ENCODE measurements at places on chromosomes 6 and 20.

GRCh38 chr6:123529843-123530242 lies 106.9 kb downstream of the TRDN start:
- no peak overlapping the region for H3K27ac ChIP-seq
- no peaks in the 10 kb centered on the region for H3K36me3 ChIP-seq
- H3K4me1 ChIP-seq, result no peaks in the 10 kb centered on the region
- no peak overlapping the region for H3K4me3 ChIP-seq
- no peak for DNase-seq

DNA sequence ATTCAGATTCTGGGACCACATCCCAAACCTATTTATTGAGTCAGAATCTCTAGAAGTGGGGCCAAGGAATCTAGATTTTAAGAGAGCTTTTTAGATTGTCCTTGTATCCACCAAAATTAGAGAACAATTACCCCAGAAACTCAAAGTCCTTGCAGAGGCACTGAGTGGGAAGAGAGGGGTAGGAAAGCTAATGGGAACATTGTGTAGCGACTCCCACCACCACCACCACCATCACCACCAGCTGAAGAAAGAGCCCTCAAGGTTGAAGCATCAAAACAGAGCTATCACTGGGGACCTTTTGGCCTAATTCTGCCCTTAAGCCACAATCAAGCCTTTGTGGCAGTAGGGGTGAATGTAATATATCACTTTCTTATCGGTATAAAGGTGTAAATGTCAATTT lies 39.0 kb upstream of the SLC32A1 start:
- peaks cover 32% of the 10 kb centered on the region for H3K27me3 ChIP-seq
- DNase-seq, result no peak
- H3K27ac ChIP-seq, result no peak overlapping the region
- H3K4me1 ChIP-seq, result no peaks in the 10 kb centered on the region

- no peaks in the 10 kb centered on the region for H3K36me3 ChIP-seq
- peak overlapping the region; percentile 92 for H3K4me3 ChIP-seq
- H3K4me1 ChIP-seq, result peaks cover 19% of the 10 kb centered on the region
- DNase-seq, result peak; percentile 72
Observed at GRCh38 chr6:98946879-98947410, 801 bp downstream of the FBXL4 start.

DNA sequence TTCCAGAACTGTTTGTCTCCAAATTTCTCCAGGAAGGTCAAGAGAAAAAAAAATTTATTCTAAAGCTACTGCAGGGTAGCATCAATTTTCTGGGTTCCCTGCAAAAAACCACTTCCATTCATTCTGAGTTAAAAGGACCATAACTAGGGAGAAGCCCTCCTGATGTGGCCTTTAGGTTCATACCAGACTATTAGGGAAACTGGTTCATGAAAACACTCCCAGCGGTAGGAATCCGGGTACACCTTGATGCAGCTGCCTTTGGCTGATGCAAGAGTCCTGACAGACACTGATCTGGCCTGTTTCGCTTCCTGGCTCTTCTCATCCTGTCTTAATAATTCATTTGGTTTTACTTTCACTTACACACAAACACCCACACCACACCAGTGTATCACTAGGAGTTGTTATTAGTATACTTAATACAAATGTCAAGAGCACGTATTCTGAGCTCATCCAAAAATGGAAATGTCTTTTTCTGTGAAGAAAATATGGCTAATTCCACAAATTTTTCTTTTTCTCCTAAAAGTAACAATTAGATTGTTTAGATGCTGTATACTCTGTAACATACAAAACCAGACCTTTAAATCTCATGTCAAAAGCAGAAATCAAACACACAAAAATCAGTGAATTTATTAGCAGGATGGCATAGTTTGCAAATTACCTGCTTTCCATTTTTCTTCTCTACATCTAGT lies 38.4 kb upstream of the ARHGAP18 start:
- peaks cover 37% of the 10 kb centered on the region for H3K4me1 ChIP-seq
- DNase-seq, result peak; percentile 85
- no peaks in the 10 kb centered on the region for H3K27me3 ChIP-seq
- H3K27ac ChIP-seq, result peak overlapping the region; percentile 73
- peak overlapping the region; percentile 89 for H3K4me3 ChIP-seq
- H3K36me3 ChIP-seq, result no peaks in the 10 kb centered on the region

DNA sequence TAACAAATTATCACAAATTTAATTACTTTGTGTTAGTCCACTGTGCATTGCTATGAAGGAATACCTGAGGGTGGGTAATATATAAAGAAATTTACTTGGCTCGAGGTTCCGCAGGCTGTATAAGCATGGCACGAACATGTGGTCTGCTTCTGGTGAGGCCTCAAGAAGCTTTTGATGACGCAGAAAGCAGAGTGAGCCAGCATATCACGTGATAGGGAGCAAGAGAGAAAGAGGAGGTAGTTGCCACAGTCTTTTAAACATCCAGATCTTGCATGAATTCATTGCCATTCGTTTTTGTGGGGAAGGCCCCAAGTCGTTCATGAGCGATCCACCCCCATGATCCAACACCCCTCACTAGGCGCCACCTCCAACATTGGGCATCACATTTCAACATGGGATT lies 733.7 kb downstream of the GRIK2 start:
- H3K27me3 ChIP-seq, result no peaks in the 10 kb centered on the region
- no peak overlapping the region for H3K4me3 ChIP-seq
- H3K4me1 ChIP-seq, result no peaks in the 10 kb centered on the region
- no peak overlapping the region for H3K27ac ChIP-seq

DNA sequence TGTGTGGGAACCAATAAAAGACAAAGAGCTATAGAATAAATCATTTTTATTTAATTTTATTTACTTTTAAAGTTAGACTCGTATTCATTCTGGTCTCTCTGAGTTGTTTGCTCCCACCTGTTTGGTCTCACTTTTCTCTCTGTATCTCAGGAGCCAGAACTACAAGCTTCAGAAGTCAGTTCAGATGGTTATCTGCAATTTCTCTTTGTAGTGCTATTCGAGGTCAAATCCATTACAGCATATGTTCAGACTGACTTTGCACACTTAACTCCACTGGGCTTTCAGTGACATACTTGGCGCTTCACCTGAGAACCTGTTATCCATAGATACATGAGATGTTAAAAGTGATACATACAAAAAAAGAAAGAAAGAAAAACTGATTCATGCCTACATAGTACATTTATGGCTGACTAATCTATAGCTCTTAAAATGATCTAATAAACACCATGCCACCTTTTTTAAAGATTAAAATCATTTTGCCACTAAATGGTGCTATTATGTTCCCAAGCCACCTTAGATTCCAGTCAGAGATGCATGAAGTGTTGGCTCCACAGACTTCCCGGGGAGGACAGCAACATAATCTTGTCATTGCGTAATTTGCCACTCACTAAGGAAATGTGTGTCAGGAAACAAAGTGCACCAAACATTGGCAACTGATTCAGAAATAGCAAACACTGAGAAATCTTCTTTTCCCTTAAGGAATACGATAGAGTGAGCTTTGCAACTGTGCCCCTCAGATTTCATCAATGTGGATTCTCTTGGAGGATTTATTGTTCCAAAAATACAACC lies 396.7 kb downstream of the HACE1 start:
- H3K4me3 ChIP-seq, result no peak overlapping the region
- no peaks in the 10 kb centered on the region for H3K27me3 ChIP-seq
- DNase-seq, result no peak
- H3K36me3 ChIP-seq, result no peaks in the 10 kb centered on the region

GRCh38 chr6:131377112-131377705 lies 195.8 kb upstream of the ARG1 start:
- DNase-seq, result no peak
- H3K27ac ChIP-seq, result no peak overlapping the region
- no peaks in the 10 kb centered on the region for H3K27me3 ChIP-seq
- H3K4me1 ChIP-seq, result no peaks in the 10 kb centered on the region

GRCh38 chr6:27834879-27835549 lies 77.2 kb downstream of the OR2B2 start:
- H3K27ac ChIP-seq, result peak overlapping the region; percentile 98
- no peaks in the 10 kb centered on the region for H3K27me3 ChIP-seq
- peak overlapping the region; percentile 28 for H3K4me3 ChIP-seq
- peaks cover 58% of the 10 kb centered on the region for H3K4me1 ChIP-seq
- no peaks in the 10 kb centered on the region for H3K36me3 ChIP-seq

- H3K27ac ChIP-seq, result no peak overlapping the region
- H3K27me3 ChIP-seq, result peaks cover 6% of the 10 kb centered on the region
- no peaks in the 10 kb centered on the region for H3K4me1 ChIP-seq
- no peaks in the 10 kb centered on the region for H3K36me3 ChIP-seq
Observed at GRCh38 chr6:14804785-14805210, 441.1 kb upstream of the JARID2 start.

DNA sequence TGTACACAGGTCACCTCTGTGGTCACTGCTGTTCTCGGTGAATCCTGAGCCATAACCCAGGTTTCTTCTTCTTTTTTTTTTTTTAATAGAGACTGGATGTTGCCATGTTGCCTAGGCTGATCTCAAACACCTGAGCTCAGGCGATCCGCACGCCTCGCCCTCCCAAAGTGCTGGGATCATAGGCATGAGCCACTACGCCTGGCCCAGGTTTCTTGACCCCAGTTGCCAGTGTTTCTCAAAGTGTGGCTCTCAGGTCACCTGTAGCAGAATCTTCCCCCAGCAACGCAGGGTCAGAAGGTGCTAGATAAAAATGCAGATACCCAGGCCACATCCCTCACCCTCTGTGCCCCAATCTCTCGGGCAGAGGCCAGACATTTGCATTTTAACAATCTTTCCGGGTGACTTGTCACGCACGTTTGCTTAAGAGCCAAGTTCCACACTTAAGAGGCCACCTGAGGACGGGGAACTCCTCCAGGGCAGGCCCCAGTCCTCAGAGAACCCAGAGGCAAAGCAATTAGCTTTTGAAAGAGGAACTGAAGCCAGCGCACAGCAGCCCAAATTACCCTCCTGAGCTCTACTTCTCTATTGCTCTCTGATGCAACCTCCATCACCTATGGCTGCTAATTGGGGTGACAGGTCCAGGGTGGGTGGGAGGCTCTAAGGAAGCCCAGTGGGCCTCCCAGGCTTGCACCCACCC lies 81.8 kb downstream of the NFATC2 start:
- H3K4me1 ChIP-seq, result no peaks in the 10 kb centered on the region
- no peak for DNase-seq

DNA sequence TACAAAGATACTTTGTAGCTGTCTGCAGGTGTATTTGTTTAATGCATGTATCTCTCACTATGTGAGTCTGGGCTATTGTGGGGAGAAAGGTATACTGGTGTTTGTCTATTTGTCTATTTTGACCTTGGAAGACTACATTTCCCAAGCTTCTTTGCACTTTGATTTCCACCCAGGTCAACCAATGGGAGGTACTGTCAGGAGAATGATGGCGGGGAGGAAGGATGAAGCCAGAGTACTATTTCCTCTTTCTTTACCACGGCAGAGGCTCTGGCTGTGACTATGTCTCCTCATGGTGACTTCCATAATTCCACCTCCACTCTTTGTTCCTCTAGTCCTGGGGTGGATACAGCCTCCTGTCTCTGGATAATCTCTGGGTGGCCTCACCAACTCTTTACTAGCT lies 23.1 kb downstream of the LBP start:
- H3K36me3 ChIP-seq, result no peaks in the 10 kb centered on the region
- DNase-seq, result no peak
- peaks cover 2% of the 10 kb centered on the region for H3K27me3 ChIP-seq
- H3K4me3 ChIP-seq, result no peak overlapping the region
- no peak overlapping the region for H3K27ac ChIP-seq

GRCh38 chr6:139984317-139984716 lies 609.9 kb upstream of the CITED2 start:
- no peak for DNase-seq
- no peaks in the 10 kb centered on the region for H3K36me3 ChIP-seq
- H3K27ac ChIP-seq, result no peak overlapping the region
- no peaks in the 10 kb centered on the region for H3K27me3 ChIP-seq

DNA sequence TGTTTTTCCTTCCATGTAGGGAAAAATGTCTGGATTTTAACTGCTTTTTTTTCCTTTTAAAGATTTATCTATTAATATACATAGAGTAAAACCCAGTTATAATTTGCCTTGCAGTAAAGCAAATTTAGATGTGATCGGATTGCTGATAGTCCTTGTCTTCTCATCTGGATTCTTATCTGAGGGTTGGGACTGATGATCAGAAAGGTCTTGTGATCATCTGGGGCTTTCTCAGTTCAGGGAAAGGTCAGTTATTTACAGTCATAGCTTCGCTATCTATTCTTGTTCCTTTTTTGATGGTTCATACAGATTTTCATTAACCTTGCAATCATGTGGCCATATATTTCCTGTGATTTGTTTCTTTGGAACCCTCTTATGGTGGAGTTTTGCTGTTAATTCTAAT lies 63.8 kb upstream of the CLDN20 start:
- H3K4me3 ChIP-seq, result no peak overlapping the region
- H3K27ac ChIP-seq, result no peak overlapping the region
- DNase-seq, result no peak
- no peaks in the 10 kb centered on the region for H3K27me3 ChIP-seq

DNA sequence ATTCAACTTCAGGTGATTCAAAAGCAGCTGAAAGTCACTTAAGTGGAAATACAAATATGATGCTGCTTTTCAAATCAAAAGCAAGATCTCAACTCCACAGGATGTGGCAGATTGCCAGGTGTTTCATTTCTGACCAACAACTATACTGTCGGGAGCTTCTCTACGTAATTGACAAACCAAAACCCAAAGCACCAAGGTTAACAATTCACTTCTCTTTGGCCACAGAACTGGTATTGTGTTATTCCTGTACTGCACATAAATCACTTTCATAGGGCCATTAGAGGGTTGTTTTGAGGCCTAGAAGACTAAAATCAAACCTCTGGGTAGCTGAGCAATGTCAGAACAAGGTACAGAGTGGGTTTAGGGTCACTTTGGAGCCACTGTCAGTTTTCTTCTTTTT lies 169.7 kb downstream of the HAO1 start:
- no peak overlapping the region for H3K4me3 ChIP-seq
- no peaks in the 10 kb centered on the region for H3K4me1 ChIP-seq
- H3K27ac ChIP-seq, result no peak overlapping the region
- H3K36me3 ChIP-seq, result no peaks in the 10 kb centered on the region
- no peaks in the 10 kb centered on the region for H3K27me3 ChIP-seq
- DNase-seq, result no peak

GRCh38 chr6:36373368-36374019 lies 14.0 kb downstream of the ETV7 start:
- H3K27ac ChIP-seq, result no peak overlapping the region
- H3K36me3 ChIP-seq, result no peaks in the 10 kb centered on the region
- no peak overlapping the region for H3K4me3 ChIP-seq
- no peaks in the 10 kb centered on the region for H3K27me3 ChIP-seq

- H3K27me3 ChIP-seq, result no peaks in the 10 kb centered on the region
- no peaks in the 10 kb centered on the region for H3K4me1 ChIP-seq
- H3K4me3 ChIP-seq, result no peak overlapping the region
- no peak overlapping the region for H3K27ac ChIP-seq
Observed at GRCh38 chr20:62765432-62766070, 30.7 kb upstream of the MRGBP start.

Data from CD4-positive, CD25-positive, alpha-beta regulatory T cell (primary cell).